Omental fat pad (tissue), 4 donors: ENCODE measurements at places on chromosomes 3 and 15. TPM values are rescaled to one million over a fixed set of nuclear protein-coding genes. Genes with fewer than 3 reads are reported as not detected.

DNA sequence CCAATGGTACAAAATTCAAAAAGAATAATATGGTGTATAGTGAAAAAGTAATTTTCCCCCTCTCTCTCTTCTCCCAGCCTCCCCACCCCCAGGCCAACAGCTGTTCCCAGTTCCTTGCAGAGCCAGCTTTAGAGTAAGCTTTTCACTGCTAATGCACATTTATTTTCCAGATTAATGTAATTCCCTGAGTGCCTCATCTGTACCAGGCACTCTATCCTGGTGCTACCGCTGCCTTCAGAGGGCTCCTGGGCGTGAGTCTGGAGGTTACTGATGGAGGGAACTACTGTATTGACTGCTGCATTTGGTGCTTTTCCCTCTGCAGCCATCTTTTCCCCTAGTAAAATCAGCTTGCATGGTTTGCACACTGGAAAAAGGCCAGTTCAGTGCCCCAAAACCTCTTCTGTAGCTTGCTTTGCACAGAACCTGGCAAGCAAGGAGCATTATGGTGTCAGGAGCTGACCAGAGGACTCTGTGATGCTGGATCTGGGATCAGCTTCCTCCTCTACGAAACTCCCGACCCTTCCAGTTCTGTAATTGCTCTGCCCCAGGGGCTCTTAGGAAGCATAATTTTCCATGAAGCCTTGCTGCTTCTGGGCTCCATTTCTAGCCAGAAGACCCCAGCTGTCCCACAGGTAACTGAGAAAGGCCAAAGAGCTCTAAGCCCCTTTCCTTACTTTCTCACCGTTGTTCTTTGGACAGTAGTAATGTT is 8.5 kb upstream of the USP3 start:
- DNase-seq = no peak

DNA sequence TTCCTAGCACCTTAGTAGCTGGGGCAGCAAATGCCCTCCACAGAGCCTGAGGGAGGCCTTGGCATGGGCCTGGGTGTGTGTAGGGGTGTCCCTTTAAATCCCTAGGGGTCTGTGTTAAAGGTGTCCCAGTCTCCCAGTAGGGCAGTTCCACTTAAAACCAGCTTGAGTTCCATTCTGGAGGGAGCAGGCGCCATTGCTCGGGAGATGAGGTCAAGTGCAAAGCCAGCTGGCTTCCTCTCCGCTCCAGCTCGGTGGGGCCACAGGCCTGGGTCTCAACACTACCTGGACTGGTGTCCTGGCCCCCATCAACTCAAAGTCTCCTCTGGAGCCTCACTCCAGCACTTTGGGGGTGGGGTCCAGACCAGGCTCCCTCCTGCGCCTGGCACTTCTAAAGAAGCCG is 25.2 kb downstream of the FEM1B start:
- DNase-seq = no peak

- DNase-seq = peak; percentile 22
Observed at GRCh38 chr3:192727032-192727847, at the start of gene FGF12. FGF12 (minus strand) TSS chr3:192727541.

IL17RD gene
- total RNA-seq = 6.4 TPM

DNA sequence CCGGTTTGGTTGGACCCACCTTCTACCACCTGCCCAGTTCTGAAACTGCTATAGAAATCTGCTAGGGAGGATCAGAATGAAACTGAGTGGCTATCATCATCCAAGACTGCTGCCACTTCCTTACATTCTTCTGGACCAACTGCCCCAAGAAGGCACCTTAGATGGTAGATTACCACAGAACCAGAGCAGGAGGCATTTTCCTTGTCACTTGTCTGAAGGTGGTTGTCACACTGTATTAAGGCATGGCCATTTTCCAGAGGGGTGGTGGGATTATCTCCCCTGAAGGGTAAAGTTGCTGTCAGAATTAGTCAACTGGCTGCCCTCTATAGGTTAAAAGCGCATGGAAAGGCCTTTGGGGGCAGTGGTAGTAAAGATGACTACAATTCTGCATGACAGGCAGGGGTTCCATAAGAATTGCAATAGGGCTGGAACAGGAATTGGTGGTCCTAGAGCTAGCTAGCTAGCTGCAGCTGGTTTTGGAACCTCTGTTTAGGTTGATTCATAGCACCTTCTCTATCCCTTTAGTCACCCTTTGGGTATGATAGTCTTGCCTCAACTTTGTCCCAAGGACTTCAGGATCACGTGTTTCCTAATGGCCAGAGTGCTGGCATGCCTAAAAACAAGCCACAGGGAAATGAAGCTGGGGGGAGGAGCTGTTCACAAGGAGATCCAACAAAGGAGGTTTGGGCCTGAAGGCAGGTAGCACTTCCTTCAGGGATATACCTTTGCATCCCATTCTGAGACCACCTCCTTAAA is 4.8 kb upstream of the CSPG5 start:
- no peak for DNase-seq

- no peak for DNase-seq
Observed at GRCh38 chr3:10074666-10075065, 33.4 kb downstream of the FANCD2OS start.

GRCh38 chr3:23202921-23203707 is at the start of gene UBE2E2:
UBE2E2 (plus strand) TSS chr3:23203327.
- no peak for DNase-seq

- no peak for DNase-seq
Observed at GRCh38 chr3:74500257-74500656, 114.2 kb downstream of the CNTN3 start.

GRCh38 chr3:127120851-127121647 is 71.9 kb upstream of the PRR23E start:
- no peak for DNase-seq

DNA sequence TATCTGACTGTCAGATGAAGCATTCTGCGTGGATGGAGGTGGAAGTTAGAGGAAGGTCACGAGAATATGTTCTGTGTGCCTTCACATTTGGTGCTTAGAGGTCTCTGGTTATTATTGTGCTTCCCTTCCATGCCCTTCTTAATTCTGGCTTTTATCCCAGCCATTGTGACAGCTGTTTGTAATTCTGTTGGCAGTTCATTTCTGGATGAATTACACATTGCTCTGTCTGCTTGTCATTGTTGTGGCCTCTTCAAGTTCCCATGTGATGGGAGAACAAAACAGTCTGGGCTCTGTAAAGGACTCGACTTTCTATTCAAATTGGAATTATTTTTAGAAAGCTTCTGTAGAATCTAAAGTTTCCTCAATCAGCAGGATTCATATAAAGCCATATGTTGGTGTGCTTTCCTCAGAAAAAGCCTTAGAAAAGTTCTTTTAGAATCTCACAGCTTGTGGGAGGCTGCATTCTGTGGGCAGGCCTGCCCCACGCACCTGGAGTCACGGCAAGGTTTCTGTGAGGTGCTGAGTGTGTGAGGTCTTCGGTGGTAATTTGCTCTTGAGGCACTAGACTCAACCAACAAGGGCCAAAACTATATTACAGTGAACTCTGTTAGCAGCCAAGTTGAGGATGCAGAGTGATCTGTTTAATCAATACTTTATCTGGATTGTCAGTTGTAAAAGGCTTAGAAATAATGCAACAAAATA is 397.4 kb upstream of the AZI2 start:
- no peak for DNase-seq

RTP3 gene
- total RNA-seq = not detected

- DNase-seq = no peak
Observed at GRCh38 chr3:134449951-134450350, 35.8 kb downstream of the ANAPC13 start.

DNA sequence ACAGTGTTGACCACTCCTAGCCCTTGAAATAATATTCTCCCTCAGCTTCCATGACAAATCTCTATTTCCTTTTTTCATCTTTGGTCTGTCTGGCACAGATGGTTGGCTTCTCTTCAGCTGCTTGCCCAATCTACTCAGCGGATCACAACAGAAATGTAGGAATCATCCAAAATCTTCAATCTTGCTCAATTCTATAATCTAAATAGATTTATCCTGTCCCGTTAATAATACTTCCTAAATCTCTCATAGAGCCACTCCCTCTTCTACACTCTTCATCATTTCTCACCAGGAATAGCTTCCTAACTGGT is 3.8 kb downstream of the PEAK1 start:
- DNase-seq = no peak

DNA sequence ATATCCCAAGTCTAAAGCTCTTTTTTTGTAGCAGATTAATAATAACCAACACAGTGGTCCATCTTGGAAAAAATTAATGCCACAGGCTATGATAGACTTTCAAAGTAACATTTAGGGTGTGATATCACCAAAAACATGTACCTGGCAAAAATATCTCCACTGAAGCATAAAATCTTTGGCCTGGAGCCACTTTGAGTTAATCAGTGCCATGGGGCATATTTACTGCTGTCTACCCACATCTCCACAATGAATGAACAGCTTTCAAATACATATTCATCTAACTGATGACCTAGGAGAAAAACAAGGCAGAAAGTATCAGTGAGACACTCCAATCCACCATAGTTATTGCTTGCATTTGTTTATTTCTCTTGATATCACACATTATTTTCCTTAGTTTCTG is 296.0 kb upstream of the MDFIC2 start:
- no peak for DNase-seq

GRCh38 chr15:90419738-90420406 is 31.8 kb downstream of the IQGAP1 start:
- DNase-seq = no peak

SLC6A11 gene
- not detected for total RNA-seq

DNA sequence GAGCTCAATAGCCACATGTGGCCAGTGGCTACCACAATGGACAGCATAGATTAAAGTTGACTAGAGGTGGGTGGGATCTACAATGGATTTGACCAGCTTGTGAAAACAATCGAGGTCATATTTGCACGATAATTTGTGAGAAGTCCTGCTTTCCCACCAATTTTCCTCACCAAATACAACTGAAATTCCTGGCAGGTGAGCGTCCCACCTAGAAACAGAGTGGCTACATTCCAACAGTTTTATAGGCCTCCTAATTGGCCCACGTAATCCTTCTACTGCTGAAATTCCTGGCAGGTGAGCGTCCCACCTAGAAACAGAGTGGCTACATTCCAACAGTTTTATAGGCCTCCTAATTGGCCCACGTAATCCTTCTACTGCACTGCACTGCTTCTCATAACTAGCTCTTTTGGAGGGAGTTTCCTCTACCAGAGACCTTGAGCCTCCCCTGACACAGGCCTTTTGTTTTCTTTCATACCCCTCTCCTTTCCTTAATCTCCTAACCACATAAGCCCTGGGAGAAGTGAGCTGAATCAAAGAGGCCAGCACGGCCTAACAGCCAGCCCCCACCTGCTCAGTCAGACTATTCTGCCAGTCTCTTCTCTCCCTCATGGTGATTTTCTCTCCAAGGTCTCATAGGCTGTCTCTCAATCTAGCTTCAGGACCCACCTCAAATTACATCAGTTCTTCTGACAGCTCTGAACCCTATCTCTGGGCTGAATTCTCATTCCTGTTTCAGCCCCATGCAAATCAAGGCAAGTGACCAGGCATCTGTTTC is 80.2 kb downstream of the BFSP2 start:
- no peak for DNase-seq

PLA1A gene
- 6.8 TPM for total RNA-seq

DNA sequence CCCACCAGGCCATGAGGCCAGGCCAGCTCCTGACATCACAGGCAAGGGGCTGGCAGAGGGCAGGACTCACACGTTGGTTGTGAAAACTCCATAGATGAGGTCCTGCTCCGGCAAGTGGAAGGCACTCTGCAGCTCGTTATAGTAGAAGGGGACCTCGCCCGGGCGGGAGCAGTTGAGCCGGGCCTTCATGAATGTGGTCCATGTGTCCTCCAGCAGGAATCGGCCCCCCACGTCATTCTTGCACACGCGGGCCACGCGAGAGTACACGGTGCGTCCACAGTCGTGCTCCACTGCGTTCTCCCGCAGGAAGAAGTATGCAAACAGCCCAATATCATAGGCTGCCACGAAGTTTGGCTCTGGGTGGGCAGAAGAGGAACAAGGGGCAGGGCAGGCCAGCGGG is 101.2 kb downstream of the SEMA5B start:
- no peak for DNase-seq

GRCh38 chr3:11499144-11499543 is 144.6 kb downstream of the VGLL4 start:
- no peak for DNase-seq

ADAMTS17 gene
- 10.7 TPM for total RNA-seq

ZCWPW2 gene
- total RNA-seq = 0.25 TPM

PIF1 gene
- total RNA-seq = 0.63 TPM

DNA sequence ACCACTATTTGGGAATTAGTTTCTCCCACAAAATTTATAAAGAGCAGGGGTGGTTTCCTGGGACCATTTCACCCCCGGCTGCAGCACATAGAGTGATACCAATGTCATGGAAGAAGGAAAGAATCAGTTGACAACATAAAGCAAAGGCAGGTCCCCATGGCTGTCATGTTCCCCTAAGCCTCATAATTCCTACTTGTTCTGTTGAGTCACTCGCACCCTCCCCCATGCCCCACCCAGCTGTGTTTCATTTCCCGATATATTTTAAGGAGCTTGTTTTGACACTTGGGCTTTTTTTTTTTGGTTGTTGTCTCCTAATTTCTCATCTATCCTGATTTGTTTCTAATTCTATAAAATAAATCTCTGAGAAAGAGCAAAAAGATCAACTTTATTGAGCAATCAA is 24.9 kb downstream of the ERC2 start:
- DNase-seq = no peak

ARHGEF26 gene
- 12.0 TPM for total RNA-seq

- DNase-seq = no peak
Observed at GRCh38 chr15:85168642-85169173, 187.1 kb downstream of the PDE8A start.

TRH gene
- not detected for total RNA-seq

- no peak for DNase-seq
Observed at GRCh38 chr3:130733236-130733875, 13.3 kb downstream of the PIK3R4 start.

DNA sequence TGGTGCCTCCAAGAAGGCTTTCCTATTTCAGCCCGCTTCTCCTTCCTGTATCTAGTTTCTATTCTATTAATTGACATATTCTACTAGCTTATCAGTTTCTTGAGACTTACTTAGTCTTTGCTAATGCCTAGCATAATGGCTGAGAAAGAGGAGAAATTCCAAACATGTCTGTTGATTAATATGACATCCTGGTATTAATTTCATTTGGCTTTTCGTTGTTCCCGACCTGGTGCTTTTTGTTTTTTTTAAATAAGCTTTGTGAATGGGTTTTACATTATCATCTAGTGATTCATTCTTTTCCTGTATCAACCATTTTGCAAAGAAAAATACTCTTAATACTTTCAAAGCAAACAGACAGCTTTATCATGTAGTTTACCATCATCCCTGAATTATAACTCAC is 13.1 kb downstream of the WDR53 start:
- no peak for DNase-seq

GRCh38 chr3:117873249-117873600 is 1161.4 kb downstream of the IGSF11 start:
- DNase-seq = no peak

DNA sequence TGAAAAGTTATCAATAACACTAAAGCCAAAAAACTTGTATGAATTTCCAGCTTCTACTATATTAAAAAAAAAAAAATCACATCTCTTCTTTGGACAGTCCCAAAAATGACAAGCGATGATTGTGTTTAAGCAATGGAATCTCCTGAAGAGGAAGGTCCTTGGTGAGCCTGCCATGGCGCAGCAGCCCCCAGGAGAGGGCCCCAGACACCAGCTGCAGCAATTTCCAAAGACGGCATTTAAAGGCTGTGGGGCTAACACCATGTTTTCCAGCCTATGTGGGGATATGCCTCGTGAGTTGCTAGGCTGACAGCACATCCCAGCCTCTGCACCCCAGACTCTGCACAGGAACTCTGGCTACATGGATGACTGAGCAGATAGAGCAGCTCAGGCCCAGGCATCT is 14.7 kb downstream of the SKIC8 start:
- DNase-seq = no peak
